Motor neuron (in vitro differentiated cells): ENCODE measurements at places on chromosomes 1 and 21. TPM values are rescaled to one million over a fixed set of nuclear protein-coding genes. Genes with fewer than 3 reads are reported as not detected.

GRCh38 chr1:168664069-168664834 is 64.8 kb downstream of the DPT start:
- no peak for ATAC-seq

Gene CEP350
- 38.1 and 43.8 TPM in 2 replicates for total RNA-seq

DNA sequence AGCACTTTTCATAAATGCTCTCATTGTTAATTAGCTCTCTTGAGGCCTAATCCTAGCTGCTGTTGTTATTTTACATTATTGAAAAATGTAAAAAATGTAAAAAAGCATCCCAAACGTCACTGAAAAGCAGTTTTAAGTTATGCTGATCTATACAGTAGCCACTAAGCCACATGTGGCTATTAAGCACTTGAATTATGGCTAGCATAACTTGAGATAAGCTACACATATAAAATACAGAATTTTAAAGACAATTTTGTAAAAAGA is 18.4 kb upstream of the DNASE2B start:
- no peak for ATAC-seq

- ATAC-seq: no peak
These were observed 260.6 kb downstream of the SMYD3 start for GRCh38 chr1:246246430-246246829.

Gene EPHA2
- total RNA-seq: 7.5 and 9.7 TPM in 2 replicates

Gene SAMSN1
- 0.38 and 1.2 TPM in 2 replicates for total RNA-seq

GRCh38 chr1:228226956-228227791 is 19.3 kb downstream of the OBSCN start:
- ATAC-seq: peak; percentile 39

DNA sequence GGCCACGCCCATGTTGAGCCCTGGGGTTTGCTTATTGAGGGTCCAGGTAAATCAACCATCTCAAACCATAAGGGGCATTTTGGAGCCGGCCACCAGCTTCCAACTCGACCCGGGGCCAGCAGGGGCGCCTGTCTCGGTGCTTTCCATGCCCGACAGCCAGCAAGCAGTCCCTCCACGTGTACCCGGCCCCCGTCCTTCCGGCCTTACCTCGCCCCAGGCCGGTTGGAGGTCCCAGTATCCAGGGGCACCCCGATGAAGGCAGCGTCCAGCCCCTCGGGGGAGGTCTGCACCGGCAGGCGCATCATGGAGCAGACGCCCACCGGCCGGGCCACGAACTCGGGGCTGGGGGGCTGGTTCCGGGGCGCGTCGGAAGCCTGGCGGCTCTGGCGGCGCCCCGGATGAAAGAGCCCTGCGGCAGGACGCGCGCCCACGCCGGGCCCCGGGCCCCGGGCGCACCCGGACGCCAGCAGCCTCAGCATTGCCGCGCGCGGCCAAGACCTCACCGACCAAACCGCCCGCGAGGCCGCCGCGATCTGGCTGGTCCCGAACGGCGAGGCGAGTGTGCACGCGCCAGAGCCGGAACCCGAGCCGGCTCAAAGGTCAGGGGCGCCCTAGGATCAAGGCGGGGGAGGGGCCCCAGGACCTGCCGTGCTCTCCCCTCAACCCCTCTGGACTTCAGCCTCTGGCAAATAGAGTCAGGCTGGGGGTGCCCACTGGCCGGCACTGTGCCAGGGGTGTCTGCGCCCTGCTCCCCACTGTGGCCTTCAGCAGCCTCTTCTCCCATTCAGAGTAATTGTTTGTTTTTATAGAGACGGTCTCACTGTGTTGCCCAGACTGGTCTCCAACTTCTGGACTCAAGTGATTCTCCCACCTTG is at the start of gene AGMAT:
Gene AGMAT (minus strand): TSS at position 563 of the 875 bp plus-strand sequence. CDS start 84 bp downstream, at position 479.
- ATAC-seq: peak; percentile 75

DNA sequence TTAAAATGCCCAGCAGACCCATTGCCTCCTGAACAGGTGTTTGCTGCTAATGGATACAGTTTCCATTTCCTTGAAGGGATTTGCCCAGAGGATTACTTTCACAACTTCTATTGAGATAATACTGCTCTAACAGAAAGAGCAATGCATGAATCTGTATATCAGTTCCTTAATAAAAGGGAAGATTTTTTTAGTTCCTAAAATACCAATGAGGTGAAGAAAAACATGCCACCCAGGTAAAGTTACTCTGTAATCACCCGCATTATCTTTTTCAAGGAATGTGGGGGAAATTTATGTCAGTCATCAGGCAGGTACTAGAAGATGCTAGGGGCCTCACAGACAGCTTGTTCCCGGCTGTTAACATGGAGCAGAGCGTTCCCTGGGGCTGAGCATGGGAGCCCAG is 41.1 kb downstream of the KCNJ15 start:
- ATAC-seq: no peak

Gene SLC5A9
- 0.41 and 0.49 TPM in 2 replicates for total RNA-seq

Gene TMEM50A
- total RNA-seq: 109 and 116 TPM in 2 replicates

Gene ASCL5
- 0.75 and 0.96 TPM in 2 replicates for total RNA-seq

GRCh38 chr1:182567629-182568028 is 21.4 kb downstream of the RNASEL start:
- ATAC-seq: no peak

DNA sequence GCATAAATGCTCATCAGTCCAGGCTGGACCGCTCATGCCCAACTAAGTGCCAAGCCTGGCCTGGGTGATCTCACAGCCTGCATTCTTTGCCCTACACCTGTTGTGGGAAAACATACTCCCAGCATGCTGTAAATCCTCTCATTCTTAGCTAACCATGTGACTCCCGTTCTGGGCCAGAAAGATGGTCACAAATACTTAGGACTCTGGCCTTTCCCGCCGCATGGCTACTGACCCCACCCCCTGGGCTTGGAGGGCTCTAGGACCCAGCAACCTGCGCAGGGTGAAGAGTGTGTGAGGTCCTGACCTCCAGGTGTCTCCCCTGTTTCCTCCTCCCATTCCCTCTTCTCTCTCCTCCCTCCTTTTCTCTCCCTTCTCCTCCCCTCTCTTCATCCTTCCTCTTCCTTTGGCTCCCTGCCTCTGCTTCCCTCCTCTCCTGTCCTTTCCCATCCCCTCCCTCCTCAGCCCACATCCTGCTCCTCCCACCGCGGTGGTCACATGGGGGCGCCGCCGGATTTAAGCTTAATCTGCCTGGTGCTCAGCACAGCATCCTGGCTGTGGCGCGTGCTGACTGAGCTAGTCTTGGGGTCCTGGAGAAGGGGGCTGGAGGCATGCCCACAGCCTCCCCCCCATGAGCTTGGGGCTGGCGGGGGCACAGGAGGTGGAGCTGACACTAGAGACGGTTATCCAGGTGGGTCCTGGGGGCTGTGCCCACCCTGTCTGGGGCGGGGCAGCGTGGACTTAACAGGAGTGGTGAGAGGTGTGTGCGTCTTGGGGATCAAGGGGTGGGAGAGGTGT is at the start of gene CROCC:
Gene CROCC (plus strand): TSS at position 541 of the 795 bp plus-strand sequence. CDS start 88 bp downstream, at position 629.
- peak; percentile 24 for ATAC-seq

DNA sequence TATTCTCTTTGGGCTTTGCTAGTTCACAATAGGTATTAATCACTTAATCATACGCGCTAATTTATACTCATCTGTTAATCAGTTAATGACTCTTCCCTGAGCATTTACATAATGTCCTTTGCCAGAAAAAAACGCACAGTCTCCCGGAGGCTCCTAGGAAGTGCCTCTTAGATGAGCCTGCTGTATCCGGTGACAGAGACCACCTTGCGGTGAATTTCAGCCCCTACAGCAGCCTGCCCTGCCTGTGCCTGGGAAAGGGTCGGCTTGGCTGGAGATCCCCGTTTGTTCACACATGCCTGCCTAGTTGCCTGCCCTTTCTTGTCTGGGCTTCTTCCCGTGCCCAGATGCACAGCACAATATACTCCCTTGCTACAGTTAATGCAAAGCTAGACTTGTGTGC is 152.9 kb downstream of the ZBTB18 start:
- ATAC-seq: no peak

DNA sequence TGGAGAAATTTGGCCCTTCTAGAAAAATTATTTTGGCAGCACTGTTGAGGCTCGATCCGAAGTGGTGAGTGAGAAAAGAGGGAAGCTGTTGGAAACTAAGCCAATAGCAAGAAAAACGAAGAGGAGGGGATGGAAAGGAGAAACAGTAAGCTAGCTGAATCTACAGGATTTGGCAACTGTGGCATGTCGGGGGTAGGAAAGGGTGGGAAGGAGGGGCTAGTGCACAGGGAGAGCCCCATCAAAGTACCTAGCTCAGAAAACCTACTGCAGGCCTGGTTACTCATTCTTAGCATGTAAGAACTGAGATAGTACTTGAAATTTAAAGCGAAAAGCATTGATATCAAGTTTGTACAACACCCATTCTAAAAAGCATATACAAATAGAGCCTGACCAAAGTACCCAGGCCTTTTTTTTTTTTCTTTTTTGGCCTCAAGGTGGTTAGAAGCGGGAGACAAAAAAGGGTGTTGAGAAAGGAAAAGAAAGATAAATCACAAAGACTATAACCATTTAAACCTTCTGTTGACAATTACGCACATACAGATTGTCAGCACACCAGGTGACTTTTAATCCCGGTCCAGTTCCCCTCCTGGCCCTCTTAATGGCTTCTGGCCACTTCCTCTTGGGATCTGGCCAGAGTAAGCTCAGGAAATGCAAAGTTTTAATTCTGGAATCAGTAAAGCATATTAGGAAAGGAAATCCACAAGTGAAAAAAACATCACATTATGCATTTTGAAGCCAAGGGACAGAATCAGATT is 50.4 kb downstream of the SLC16A1 start:
- no peak for ATAC-seq

Gene LCE2C
- not detected in 2 replicates for total RNA-seq
